ENCODE measurements at places on chromosomes 2 and 18. TPM values are rescaled to one million over a fixed set of nuclear protein-coding genes. Genes with fewer than 3 reads are reported as not detected.

GRCh38 chr2:180699657-180700361, 280.6 kb upstream of the UBE2E3 start:
- DNase-seq: no peak

GRCh38 chr18:32511147-32511546, 40.5 kb upstream of the GAREM1 start:
- DNase-seq: no peak

DNA sequence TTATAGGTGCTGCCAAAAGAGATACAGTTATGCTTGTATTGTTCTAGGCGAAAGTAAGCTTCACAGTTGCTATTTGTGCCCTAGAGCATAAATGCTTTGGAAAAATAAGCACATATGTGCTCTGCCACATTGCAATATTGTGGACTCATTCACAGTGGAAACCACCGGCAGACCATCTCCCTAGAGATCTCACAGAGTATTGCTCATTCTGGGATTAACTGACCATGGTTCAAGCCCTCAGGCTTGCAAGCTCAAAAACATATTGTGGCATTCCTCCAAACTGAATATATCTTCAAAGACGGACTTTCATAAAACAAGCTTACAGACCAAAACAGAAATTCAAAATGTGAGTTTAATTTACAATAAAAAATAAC, 158.2 kb upstream of the CCDC150 start:
- DNase-seq: no peak

DNA sequence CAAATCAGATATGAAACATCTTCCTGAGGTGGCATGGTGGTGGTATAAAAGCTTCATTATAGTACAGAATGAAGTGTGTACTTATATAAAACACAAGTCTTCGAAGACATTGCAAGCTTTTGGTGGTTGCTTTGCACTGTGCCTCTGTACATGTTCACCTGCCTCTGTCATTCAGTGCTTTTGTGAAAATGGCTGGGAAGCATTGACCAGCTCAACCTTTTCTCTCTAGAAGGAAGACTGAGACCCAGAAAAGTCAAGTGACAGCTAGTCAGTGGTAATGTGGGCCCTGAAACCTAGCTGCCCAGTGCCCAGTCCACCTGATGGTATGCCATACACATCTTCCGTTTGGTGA, 12.1 kb downstream of the ITGA6 start:
- no peak for DNase-seq

- no peak for DNase-seq
Observed at GRCh38 chr2:215680605-215681598, 245.0 kb upstream of the FN1 start.

DNA sequence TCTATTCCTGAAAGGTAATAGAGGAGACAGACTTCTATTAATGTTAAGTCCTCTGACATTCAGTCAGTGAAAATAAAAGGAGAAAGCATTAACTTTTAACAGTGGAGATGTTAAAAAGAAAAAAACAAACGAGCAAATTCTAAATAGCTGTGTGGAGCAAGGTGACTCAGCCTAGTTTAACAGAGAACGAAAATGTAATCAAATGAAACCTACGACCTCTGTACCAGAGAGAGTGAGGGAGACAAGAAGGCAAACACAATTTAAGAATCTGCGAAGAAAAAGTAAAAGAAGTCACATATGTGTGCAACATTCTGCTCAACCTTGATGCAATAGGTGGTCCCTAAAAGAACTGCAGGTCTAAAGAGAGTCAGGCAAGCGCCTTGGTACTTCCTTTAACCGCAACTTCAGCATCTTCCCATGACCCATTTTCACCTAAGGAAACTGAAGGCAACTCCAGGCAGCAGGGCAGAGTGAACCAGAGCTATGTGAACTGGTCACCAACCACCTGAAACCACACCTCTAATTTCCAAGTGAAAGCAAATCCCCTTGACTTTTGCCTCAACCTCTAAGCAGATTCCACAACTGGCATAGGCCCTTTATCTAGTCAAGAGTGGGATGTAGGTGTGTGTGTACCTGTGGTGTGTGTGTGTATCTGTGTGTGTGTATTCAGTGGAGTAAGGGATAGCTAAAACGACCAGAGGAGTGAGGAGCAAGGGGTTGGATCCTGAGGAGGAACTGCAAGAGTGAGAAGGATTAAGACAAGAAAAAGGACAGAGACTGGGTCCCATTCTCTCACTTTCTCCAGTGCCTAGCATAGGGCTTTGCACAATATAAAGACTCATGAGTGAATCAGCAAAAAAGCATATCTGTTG, 43.0 kb downstream of the FIGN start:
- DNase-seq: no peak

DNA sequence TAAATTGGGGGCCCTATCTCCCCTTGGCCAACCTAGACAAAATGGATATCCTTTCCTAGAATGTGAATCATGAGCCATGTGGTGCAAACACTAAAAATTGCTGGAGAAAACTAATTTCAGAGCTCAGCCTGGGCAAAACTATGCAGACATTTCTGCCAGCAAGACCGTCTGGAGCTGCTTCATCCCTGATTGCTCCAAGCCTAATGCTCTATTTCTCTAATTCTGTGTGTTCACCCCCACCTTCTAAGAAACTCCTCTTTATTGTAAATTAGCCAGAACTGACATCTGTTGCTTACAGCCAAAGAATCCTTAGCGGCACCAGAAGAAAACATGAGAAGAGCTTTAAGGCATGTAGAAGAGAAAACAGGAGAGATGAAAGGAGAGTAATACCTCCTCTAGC, 337.7 kb upstream of the CHAC2 start:
- no peak for DNase-seq

GRCh38 chr2:109409321-109410038, 204.3 kb downstream of the SEPTIN10 start:
- DNase-seq: no peak

DNA sequence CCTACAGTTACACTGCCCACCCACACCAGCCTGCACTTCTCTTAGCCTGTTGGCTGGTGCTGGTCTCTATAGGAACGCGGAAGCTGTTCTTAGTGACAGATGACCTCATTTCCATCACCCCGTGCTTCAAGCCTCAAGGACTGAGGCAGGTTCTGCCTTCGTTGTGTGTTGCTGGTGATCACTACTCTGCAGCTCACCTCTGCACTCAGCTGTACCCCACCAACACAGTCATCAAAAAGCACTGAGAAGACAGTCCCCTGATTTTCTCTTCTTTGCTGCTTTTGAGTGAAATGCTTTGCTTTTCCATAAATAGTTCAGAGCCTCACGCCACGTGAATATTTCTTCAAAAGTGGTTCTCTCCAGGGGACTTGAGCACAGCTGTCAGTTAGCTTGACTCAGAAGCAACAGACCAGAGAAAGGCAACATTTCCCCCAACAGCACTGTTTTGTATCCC, 225.7 kb upstream of the CCDC150 start:
- peak; percentile 26 for DNase-seq

The ACVR1 gene
- polyA plus RNA-seq: 5.6 TPM

The CHRNG gene
- polyA plus RNA-seq: not detected

The AMER3 gene
- polyA plus RNA-seq: not detected

The SNORC gene
- polyA plus RNA-seq: 0.88 TPM
